ENCODE measurements at places on chromosomes 12 and 14. TPM values are rescaled to one million over a fixed set of nuclear protein-coding genes. Genes with fewer than 3 reads are reported as not detected.

The DGKA gene
- total RNA-seq, result 67.7 TPM

The LRTM2 gene
- not detected for total RNA-seq

The PTPRQ gene
- total RNA-seq, result 0.11 TPM

The RBP5 gene
- total RNA-seq, result not detected

The TTC6 gene
- total RNA-seq, result not detected

The FAM222A gene
- total RNA-seq, result 0.89 TPM

The HOXC6 gene
- total RNA-seq, result 4.9 TPM

The OR10A7 gene
- total RNA-seq, result not detected

The PRH2 gene
- not detected for total RNA-seq

The DCN gene
- total RNA-seq, result 441 TPM

The MSRB3 gene
- total RNA-seq, result 74.1 TPM
